ENCODE measurements at places on chromosomes 2 and 18.

GRCh38 chr2:144524118-144525009, 4.4 kb upstream of the ZEB2 start:
- DNase-seq: peak; percentile 9

- DNase-seq: peak; percentile 41
Measured at GRCh38 chr2:109185821-109186570, 57.0 kb downstream of the SH3RF3 start.

GRCh38 chr2:158381205-158381604, 75.3 kb downstream of the CCDC148 start:
- peak; percentile 3 for DNase-seq

DNA sequence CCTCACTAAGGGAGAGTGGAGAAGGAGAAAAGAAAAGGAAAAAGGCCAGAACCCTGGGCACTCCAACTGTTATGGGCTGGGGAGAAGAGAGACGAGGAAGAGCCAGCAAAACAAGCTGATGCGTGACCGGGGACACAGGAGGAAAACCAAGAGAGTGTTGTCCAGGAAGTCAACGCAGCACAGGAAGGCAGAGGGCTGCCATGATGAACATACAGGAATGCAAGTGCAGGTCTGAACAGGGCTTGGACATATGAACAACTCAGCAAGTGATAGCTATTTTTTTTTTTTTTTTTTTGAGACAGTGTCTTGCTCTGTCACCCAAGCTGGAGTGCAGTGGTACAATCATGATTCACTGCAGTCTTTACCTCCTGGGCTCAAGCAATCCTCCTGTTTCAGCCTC, 28.4 kb downstream of the SIX3 start:
- no peak for DNase-seq

- no peak for DNase-seq
Measured at GRCh38 chr18:45845410-45845809, 19.9 kb downstream of the SIGLEC15 start.

DNA sequence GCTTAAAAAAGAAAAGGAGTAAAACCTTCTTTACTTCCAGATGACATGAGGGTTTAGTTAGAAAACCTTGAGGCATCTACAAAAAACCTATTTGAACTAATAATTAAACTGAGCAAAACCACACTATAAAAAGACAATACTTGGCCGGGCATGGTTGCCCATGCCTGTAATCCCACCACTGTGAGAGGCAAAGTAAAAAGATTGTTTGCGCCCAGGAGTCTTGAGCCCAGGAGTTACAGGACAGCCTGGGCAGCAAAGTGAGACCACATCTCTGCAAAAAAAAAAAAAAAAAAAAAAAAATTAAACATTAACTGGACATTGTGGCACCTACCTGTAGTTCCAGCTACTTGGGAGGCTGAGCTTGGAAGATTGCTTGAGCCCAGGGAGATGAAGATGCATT, 502.8 kb upstream of the LRRTM4 start:
- no peak for DNase-seq

- DNase-seq: no peak
Measured at GRCh38 chr2:195686564-195686963, 29.5 kb downstream of the SLC39A10 start.

DNA sequence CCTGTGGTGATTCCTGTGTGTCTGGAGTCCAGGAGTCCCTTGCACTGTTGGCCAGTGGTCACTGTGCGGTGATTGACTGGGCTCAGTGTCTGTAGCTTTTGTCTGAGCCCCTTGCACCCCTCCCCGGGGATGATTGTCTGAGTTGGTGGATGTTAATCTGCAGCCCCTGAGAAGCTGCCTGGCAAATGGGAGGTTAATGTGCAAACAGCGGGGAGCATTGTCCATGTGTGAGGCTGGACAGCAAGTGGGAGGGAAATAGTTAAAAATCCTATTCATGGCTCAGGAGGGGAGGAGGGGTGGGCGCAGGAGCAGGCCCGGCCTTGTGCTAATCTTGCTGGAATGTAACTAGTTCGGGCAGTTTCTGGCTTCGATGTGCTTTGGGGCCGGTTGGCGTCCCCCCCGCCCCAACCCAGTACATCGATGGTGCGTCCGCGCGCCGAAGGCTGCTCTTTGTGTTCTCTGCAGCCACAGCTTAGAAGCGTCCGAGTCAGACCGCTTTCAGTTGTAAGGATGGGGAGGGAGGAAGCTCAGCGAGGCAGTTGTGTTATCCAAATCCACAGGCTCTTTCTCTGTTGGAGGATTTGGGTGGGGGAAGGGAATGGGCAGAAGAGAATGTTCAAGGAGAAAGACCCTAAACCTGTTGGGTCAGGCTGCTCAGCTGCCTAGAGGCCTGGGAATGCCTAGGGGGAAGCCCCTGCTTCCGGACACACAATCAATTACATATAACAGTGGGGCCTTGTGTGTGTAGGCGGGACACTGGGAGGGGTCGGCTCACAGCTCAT, 71.8 kb downstream of the TGOLN2 start:
- no peak for DNase-seq

- DNase-seq: peak; percentile 30
Measured at GRCh38 chr18:12766986-12767433, 64.2 kb downstream of the PSMG2 start.

- DNase-seq: no peak
Measured at GRCh38 chr18:44602380-44602779, 78.3 kb upstream of the SETBP1 start.

GRCh38 chr2:101307950-101308431, 510 bp downstream of the RNF149 start:
- DNase-seq: peak; percentile 80

DNA sequence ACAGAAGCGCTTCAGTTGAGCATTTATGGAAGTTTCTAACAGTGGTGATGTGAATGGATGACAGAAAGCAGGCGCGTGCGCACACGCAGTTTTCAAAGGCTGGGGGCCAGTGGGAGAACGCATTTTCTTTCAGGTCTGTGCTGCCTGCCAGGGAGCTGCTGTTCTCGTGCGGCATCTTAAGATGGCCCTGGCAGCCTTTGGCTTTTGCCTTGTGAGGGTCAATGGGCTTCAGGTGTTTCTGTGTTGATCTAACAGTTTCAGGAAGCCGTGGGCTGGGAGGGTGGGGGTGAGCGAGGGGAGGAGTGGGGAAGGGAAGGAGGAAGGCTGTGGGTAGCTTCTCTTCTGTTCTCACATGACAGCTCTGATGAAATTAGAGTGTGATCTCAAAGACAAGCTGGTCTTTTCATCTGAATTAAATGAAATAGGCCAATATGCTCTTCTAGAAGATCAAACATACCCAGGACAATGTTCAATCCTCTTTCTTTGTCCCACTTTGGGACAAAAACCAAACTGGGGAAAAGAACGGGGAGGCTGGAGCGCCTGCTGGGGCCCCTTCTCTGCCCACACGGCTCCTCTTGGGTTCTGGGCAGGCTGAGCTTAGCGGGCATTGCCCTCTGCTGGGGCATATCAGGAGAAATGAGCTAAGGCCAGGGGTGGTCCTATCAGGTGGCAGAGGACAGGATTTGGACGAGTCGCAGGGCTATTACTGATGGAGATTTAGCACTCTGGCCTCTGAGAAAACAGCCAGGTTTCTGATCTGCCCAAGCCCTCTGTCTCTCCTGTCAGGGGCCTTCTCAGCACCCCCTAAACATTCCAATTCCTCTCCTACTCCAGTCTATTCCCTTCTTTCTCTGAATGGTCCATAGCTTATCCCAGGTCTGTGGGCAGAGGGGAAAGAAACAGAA, 126.2 kb upstream of the LGALSL start:
- DNase-seq: peak; percentile 33

DNA sequence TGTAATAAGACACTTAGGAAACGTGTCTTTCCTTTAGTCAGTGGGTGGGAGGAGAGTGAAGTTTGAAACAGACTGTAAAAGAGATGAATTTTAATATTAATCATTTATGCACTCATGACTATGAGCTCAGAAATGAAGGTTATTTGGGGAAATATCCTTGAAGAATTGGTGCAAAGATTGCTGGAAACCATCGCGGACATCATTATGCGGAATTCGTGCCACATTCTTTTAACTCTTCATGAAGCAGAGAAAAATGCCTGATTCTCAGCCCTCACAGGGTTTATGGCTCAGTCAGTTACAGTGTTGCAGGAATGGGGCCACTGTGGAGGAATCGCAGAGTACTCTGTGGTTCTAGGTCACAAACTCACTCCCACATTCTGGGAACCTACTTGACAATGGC, 109.7 kb downstream of the RGPD3 start:
- DNase-seq: no peak

- no peak for DNase-seq
Measured at GRCh38 chr2:17146358-17146757, 371.9 kb downstream of the RAD51AP2 start.

GRCh38 chr2:207502577-207503198, 27.1 kb upstream of the CREB1 start:
- DNase-seq: no peak

- no peak for DNase-seq
Measured at GRCh38 chr2:216991563-216991962, 131.7 kb upstream of the TNP1 start.

DNA sequence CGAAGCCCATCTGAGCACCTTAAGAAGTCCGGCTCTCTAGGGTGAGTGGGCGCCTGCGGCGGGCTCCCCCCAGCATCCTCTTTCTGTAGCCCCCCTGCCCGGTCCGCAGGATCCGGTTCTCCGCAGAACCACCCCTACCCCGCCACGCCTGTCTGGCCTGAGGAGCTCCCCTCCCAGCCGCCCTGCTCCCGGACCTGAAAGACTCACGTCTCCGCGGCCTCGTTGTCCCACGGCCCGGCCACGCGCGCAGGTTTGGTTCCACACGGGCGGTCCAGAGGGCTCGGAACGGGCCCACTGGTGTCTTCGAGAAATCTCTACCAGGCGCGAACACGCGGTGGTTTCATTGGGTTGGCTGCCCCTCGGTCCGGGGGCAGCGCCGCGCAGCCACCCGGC, 237 bp downstream of the SLC39A6 start:
- DNase-seq: peak; percentile 84

GRCh38 chr2:27940982-27941381, 50.5 kb downstream of the BABAM2 start:
- DNase-seq: no peak

DNA sequence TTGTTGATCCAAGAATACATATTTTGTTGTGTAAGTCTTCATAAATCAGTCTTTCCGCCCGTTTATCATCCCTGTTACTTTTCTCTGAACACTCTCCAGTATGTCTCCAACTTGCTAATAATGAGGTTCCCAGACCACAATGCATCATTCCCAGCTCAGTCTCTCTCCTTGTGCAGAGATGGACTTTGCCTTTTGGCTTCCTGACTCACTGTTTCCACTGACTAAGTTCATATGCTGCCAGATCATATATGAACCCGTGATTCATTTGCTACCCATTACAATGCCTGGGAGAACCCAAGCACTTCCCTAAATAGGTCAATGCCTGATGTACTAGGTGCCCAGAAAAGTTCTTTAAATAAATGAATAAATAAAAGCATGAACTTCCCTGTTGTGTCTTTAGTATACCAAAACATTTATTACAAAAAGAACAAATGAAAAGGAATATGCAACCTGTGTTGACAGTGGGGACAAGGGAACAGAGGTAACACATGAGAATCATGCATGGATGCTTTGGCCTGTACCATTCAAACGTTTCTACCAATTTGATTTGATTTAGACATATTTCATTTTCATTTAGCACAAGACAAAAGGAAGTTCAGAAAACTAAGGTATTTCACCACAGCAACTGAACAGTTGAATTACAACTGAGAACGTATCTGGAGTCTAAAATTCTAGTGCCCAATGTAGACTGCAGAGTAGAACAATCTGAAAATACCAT, 215.4 kb upstream of the HNRNPA3 start:
- peak; percentile 69 for DNase-seq

DNA sequence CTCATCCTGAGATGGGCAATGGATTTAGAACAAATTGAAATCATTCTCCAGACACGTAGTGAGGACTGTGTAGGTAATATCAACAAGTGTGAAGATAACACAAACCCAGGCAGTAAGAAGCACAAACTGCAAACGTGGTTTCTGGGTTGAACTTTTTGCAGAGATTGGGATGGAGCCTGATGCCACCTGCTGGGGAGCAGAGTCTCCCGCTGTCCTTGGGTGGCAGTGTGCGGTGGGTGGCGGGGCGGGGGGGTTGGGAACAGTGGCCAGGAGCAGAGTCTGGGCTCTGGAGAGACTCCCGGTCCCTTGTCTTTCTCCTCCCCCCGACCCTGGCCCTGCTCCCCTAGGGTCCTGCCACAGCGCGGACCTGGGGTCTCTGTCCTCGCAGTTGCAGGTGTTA, 19.5 kb downstream of the TRAF3IP1 start:
- DNase-seq: peak; percentile 63

- no peak for DNase-seq
Measured at GRCh38 chr2:202717598-202718310, 83.0 kb downstream of the FAM117B start.

Data from DMS53 (cell line).